ENCODE measurements at places on chromosomes 1 and 21.

DNA sequence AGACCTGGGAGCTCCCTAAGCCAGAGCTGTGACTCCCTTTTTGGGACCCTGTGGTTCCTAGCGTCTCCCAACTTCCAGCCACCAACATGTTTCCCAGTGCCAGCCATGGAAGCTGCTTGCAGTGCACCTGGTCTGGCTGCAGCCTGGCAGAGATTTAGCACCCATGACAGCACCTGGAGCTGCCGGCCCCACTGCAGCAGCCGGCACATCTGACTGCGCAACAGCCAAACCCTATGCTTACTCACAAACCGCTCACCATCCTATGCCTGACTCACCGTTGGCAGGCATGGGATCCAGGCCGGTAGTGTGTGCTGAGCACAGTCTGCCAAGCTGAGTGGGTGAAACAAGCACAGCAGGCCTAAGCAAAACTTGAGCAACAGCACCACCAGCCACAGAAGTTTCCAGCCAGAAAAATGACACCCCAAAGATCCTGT, 435.9 kb upstream of the PRMT6 start:
- DNase-seq = no peak

- DNase-seq = no peak
Measured at GRCh38 chr21:29181799-29182470, 51.5 kb downstream of the MAP3K7CL start.

GRCh38 chr1:65804584-65804983, 11.9 kb downstream of the PDE4B start:
- DNase-seq = no peak

GRCh38 chr1:22285549-22286396, 142.9 kb upstream of the WNT4 start:
- no peak for DNase-seq

DNA sequence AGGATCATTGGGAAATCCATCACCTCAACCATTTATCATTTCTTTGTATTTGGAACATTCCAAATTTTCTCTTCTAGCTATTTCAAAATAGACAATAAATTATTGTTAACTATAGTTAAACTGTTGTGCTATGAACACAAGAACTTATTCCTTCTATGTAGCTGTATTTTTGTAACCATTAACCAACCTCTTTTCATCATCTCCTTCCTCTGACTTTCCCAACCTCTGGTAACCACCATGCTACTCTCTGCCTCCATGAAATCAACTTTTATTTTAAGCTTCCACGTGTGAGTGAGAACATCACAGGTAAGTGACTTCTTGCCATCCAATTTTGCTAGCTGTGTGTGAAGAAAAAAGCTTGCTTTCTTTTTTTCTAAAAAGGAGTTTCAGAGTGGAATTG, 418 bp downstream of the IFI44L start:
- DNase-seq = no peak

- DNase-seq = no peak
Measured at GRCh38 chr1:63903947-63904610, 130.3 kb downstream of the ROR1 start.

GRCh38 chr1:78996791-78997190, 9.7 kb downstream of the ADGRL4 start:
- no peak for DNase-seq

DNA sequence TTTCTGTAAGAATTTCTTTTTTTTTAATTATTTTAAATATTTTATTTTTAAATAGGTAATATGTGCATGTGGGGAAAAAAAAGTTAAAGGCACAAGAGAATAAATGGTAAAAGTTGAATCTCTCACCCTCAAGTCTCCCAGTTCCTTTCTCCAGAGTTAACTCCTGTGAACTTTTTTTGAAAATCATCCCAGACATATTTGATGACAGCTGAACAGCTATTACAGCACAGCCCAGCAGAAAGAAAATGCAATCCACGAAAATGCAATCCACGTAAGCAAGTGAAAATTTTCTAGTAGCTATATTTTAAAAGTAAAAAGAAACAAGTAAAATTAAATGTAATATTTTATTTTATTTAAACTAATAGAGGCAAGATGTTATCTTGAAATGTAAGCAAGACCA, 310.0 kb upstream of the RUNX1 start:
- no peak for DNase-seq

DNA sequence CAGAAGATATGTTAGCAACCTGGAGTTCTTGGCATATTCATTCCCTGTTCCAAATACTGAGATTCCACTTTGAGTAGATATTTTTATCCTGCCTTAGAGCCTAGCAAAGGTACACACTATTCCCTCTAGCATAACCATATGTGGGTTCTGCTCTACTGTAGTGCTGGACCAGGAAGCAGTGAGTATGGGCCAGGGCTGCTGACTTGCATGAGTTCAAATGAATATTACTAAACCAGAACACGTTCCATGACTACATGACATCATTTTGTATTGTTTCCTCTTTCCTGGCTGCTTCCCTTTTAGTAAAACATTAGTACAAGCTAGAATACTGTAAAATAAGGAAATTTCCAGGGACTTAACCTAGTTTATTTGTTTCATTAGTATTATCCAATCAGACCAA, 41.1 kb downstream of the TNFSF18 start:
- DNase-seq = no peak

DNA sequence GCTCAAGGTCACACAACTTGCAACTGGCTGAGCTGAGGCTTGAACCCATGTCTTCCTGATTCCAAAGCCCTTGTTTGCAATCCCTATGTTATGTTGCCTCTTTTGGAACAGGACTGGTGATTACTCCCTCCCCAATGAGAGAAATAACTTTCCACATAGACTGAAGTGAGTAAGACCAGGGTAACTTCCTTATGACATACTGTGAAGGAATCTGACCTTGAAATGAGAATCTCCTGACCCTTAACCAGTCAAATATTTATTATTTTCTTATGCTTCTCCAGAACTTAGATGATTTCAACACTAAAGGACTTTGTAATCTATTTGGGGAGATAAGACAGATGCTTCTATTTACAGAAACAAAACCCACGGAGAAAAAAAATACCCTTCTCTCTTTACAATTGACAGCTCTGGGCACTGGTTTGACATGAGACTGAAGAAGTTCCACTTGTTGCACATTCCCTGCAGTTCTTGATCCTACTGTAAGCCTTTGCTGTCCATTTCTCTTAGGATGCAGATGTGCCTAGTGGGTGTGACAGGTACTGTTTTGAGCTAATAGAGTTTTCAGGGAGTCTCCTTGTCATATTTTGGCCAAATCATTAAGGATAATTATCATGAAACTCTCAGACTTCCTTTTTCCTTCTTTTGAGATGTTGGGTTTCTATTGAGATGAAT, 3.9 kb upstream of the RPTN start:
- no peak for DNase-seq

DNA sequence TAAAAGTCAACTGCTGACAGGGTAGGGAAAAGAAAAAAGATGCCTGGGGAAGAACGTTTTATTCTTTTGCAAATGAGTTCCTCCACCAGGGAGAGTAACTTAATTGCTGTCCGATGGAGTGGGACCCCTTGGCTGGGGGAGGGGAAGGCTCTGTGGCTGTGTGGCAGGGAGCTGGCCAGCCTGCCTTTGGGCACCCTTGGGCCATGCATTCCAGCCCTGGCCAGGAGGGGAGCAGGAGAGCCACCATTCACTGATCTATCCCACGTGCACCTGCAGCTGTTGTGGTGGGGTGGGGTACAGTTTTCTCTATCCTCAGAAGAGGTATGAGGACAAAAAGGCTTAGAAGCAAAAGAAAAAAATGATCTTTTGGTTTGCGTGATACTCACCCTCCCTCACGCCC, 116.9 kb downstream of the KCNK1 start:
- no peak for DNase-seq

GRCh38 chr1:224710196-224710595, 94.1 kb downstream of the CNIH3 start:
- no peak for DNase-seq

GRCh38 chr1:109850194-109850593, 60.5 kb upstream of the CSF1 start:
- DNase-seq = no peak

DNA sequence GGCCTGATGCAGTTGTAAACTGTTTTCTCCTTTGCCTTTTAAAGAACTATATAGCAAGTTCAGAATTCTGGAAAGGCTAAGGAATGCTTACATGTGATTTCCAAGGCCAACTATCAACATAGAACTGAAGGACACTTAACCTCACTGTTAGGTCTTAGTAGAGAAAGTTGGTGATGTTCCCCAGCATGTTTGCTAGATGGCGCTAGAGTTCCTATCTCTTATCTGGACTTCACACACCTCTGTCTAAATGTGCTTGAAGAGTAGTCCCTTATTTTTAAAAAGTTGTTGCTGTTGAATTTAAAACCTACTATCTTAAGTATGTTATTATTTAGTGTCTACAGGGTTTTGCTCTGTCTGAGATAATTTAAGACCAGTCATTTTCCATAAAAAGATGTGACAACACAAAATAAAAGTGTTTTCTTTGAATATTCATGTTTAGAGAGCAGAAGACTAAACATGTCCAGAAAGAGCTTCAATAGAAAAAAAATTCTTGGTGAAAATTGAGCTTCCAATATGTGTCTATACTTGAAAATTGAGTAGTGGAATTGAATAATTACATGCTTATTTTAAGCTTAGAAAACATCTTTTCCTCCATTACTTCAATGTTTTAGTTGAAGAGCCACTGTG, 237.3 kb downstream of the S1PR1 start:
- DNase-seq = no peak

DNA sequence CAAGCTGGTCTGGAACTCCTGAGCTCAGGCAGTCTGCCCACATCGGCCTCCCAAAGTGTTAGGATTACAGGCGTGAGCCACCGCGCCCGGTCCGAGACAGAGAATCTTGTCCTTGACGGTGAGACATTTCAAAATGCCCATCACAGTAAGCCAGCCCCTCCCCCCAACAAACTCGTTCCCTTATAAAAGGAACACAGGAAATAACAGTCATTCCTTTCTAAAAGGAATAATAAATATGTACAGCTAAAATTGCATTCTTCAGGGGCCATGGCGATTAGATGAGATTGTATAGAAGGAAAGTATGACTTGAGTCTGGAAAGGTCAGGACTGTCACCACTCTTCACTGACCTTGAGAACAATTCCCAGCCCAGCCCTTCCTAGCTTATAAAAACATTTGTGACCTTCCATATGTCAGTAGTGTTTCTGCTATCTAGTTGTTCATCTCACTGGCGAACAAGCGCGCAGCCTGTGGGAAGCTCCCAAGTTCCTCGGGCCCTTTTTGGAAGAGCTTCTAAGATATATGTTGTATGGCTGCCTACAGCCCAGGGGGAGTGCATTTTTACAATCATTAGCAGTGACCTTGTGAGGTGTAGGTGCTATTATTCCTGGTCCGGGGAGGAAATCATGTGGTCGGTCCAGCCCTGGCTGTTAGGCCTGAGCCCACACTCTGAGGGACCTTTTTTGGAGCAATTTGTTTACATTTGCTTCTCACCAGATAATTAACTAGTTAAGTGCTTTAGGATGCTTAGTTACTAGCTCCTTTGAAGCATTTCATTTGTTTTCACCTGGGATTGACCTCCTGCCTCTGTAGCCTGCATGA, 8.7 kb downstream of the SZRD1 start:
- DNase-seq = no peak

- no peak for DNase-seq
Measured at GRCh38 chr1:26949926-26950319, 10.3 kb downstream of the KDF1 start.

GRCh38 chr1:183830389-183830788, 25.5 kb downstream of the RGL1 start:
- DNase-seq = no peak

DNA sequence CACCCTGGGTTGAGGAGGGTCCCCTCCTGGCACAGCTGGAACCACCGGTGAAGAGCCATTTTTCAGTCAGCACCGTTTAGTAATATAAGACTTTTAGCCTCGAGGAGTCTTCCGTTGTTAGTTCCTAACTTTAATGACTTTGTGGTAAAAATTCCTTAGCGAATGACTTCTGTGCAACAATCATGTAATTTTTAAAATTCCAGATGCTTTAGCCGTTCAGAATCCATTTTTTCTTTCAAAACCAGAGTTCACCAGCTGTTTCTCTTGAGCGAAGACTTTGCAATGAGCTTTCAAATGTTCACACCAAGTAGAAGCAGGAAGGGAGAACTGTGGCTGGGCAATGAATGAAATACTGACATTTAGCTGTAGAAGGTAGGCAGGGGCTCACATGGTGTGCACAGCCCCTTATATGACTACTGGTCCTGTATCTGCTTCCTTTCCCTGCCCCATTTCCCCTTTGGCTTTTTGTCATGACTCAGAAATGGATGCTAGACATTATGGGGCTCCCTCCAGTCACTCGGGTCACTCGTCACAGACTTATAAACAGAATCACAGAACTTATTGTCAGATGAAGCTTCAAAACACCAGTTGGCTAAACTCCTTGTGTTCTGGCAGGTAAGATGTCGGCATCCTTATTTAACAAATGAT, 4.1 kb downstream of the DISC1 start:
- DNase-seq = no peak

DNA sequence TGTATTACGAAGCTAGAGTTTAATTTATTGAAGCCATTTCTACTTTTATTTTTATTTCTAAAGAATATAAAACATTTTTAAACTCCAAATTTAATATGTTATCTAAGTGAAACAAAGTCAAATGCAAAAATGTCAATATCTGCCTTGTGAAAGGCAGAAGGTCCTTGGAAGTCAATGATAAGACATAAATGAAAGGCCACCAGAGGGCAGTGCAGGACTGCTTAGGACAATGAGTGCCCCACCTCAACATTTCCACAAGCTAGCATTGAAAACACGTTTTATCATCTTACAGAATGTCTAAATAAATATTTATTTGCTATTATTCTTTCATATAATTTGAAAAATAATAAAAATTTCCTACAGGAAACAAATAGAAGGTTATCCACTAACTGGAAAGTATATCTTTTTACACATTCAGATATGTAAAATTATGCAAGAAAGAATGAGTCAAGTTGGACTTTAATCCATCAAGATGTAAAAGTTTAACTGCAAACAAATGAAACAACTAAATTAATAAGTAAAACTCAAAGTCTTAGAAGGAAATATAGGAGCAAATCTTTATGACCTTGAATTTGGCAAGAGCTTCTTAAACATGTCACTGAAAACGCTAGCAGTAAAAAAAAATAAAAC, 140.1 kb upstream of the FMN2 start:
- peak; percentile 38 for DNase-seq

- DNase-seq = no peak
Measured at GRCh38 chr1:33725037-33725436, 138.8 kb upstream of the HMGB4 start.

DNA sequence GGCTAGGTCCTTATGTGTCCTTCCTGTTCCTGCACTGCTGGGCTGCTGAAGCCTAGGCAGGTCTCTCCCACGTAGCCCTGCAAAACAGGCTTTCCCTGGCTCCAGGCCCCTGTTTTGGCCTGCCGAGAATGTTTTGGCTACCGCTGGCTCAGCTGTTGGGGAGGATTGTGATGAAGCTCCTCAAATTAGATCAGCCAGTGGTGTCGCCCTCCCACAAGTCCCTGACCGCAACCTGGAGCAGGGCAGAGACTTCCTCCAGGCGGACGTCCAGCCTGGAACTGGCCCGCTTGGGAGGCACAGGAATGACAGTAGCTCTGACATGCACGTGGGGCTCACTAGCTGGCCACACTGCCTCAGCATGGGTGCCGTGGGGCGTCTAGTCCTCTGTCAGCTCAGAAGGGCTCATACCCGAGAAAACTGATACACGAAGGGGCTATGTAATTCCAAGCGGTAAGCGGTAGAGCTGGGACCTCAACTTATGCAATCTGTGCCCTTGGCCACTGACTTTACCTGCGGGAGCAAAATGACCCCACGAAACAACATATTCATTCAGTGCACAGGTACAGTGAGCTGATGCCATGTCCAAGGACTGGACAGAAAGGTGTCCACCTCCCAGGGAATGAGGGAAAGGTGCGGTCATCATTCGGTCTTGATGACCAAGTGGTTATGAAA, 26.6 kb downstream of the DHRS3 start:
- no peak for DNase-seq
